Fibroblast of villous mesenchyme (primary cell): ENCODE measurements at places on chromosomes 5 and 9. TPM values are rescaled to one million over a fixed set of nuclear protein-coding genes. Genes with fewer than 3 reads are reported as not detected.

The PCDHGA7 gene
- total RNA-seq = 3.5 and 4.5 TPM in 2 replicates

The CYLC2 gene
- not detected in 2 replicates for total RNA-seq

The LRSAM1 gene
- total RNA-seq = 12.5 and 20.0 TPM in 2 replicates

The HTR4 gene
- not detected in 2 replicates for total RNA-seq

The ZFP2 gene
- total RNA-seq = under 0.01 and 0.86 TPM in 2 replicates

The PLAC8L1 gene
- total RNA-seq = not detected in 2 replicates

The PCDHA9 gene
- under 0.01 TPM in 2 replicates for total RNA-seq
